Activated CD4-positive, alpha-beta T cell treated with anti-CD3 and anti-CD28 coated beads, Interleukin-2, amount 50 U/mL, for 1 hour (primary cell): ENCODE measurements at places on chromosomes 1 and 21.

- DNase-seq, result no peak
These were observed 2.1 kb downstream of the SLAMF8 start for GRCh38 chr1:159828581-159829272.

- no peak for DNase-seq
These were observed 16.6 kb downstream of the CDKN2C start for GRCh38 chr1:50986653-50987052.

- no peak for DNase-seq
These were observed 8.2 kb upstream of the HPCAL4 start for GRCh38 chr1:39699419-39699818.

- DNase-seq, result no peak
These were observed 6.1 kb downstream of the ZNF692 start for GRCh38 chr1:248852481-248853405.

DNA sequence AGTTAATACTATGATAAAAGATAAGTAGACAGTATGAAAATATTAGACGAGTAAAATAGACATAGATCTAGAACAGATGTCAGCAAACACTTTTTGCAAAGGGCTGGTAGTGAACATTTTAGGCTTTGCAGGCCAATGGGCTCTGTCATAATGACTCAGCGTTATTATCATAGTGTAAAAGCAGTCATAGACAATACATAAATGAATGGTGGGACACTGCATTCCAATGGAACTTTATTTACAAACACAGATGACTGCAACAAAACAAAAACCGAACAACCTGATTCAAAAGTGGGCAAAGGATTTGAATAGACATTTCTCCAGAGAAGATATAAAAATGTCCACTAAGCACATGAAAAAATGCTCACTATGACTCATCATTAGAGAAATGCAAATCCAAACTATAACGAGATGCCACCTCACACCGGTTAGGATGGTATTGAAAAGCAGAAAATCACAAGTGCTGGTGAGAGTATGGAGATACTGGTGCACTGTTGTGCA, 7.3 kb downstream of the GSTM5 start:
- no peak for DNase-seq

DNA sequence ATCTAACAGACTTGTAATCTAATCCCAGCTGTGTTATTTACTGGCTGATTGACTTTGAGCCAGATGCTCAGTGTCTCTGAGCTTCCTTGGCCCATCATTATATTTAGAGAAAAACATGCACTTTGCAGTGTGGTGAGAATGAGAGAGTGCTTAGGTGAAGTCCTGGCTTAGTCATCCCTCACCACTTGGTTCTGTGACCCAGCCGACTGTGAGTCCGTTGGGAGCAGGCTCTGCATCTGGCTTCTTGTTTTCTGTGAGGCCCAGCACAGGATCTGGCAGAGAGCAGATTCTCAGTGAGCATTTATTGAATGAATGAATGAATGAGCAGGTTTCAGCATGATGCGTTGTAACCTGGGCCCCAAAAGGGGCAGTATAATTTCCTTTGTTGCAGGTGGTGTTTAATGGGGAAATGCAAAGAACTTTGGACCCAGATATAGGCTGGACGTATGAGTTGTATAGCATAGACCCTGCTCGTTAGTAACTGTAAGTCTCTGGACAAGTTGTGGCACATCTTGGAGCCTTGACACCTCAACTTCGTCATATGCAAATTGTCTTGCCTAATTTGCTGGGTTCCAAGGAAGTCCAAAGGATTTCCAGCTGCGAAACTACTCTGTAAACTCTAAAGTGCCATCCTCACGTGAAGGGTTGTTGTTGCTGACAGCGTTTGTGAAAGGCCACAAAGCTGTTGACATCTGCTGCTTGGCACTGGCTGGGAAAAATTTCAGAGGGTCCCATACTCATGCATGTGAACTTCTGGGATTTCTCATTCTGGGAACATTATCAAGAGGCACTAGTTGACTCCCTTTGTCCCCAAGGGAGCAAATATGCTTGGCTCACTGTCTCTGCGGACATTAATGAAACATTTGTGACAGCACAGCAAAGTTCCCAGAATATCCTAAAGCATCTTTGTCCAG, 138.8 kb upstream of the USP24 start:
- DNase-seq, result no peak

DNA sequence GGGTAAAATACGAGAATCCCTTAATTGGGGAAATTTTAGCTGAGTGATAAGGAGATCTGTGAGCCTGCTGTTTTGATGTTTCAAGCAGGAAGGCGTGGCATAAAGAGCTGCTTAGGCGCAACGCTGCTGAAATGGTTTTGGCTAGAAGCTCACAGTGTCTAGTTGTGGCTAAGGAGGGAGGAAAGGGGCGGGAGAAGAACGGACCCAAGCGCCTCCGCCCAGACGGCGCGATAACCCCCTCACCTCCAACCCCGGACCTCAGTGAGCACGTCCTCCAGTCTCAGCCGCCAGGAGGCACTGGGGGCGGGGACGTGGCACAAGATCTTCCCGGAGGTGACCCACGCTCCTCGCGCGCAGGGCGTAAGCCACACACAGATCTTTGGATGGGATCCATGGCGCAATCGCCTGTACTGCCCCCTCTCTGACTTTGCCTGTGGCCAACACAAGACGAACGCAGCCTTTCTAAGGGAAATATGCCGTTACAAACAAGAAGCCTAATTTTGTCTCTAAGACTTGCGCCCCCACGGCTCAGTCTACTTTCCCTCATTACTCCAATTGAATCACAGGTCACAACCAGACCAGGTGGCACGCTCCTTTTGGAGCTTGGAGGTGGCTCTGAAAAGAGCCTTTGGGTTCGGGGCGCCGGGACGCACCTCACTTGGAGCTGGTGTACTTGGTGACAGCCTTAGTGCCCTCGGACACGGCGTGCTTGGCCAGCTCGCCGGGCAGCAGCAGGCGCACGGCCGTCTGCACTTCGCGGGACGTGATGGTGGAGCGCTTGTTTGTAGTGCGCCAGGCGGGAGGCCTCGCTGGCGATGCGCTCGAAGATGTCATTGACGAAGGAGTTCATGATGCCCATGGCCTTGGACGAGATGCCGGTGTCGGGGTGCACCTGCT, 23.4 kb upstream of the RNF187 start:
- DNase-seq, result peak; percentile 15

DNA sequence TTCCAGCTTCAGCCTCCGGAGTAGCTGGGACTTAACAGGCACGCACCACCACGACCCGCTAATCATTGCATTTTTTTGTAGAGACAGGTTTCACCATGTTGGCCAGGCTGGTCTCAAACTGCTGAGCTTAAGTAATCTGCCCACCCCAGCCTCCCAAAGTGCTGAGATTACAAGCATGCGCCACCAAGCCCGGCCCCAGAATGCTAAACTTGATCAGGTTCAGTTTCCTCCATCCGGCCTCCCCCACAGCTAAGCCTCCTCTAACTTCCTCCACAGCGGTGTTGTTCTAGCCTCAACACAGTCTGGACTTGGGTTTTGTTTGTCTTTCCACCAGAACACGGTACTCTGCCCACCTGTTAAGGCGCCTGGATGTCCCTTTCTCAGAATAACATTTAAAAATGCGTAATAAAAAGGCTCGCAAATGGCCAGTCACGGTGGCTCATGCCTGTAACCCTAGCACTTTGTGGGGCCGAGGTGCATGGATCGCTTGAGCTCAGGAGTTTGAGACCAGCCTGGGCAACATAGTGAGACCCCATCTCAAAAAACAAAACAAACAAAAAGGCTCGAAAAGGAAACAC, 2.4 kb downstream of the PARP1 start:
- no peak for DNase-seq

- DNase-seq, result no peak
These were observed 117.1 kb upstream of the SPAG17 start for GRCh38 chr1:118302145-118302544.

GRCh38 chr1:237528545-237528944, 362.2 kb downstream of the ZP4 start:
- no peak for DNase-seq

GRCh38 chr1:234706199-234706598, 96.2 kb upstream of the IRF2BP2 start:
- DNase-seq, result no peak

DNA sequence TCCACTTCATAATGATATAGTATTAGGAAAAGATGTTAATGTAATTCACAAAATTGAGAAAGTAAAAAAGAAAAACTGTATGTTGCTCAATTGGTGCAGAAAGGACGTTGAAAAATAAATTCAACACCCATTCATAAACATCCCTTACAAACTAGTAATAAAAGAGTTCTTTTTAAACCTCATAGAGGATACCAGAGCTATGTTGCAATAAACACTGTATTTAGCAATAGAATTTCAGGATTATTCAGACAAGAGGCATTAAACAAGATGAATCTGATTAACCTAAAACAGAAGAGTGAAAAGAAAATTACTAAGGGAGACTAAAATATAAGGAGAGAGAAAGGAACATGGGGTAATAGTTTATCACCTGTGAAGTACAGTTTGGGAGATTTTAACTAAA, 154.8 kb downstream of the NTPCR start:
- no peak for DNase-seq

GRCh38 chr1:67589519-67590233, 95.3 kb upstream of the GADD45A start:
- no peak for DNase-seq

GRCh38 chr1:203582568-203582967, 44.1 kb upstream of the ATP2B4 start:
- no peak for DNase-seq

GRCh38 chr1:229383961-229384360, 41.1 kb upstream of the CCSAP start:
- no peak for DNase-seq

DNA sequence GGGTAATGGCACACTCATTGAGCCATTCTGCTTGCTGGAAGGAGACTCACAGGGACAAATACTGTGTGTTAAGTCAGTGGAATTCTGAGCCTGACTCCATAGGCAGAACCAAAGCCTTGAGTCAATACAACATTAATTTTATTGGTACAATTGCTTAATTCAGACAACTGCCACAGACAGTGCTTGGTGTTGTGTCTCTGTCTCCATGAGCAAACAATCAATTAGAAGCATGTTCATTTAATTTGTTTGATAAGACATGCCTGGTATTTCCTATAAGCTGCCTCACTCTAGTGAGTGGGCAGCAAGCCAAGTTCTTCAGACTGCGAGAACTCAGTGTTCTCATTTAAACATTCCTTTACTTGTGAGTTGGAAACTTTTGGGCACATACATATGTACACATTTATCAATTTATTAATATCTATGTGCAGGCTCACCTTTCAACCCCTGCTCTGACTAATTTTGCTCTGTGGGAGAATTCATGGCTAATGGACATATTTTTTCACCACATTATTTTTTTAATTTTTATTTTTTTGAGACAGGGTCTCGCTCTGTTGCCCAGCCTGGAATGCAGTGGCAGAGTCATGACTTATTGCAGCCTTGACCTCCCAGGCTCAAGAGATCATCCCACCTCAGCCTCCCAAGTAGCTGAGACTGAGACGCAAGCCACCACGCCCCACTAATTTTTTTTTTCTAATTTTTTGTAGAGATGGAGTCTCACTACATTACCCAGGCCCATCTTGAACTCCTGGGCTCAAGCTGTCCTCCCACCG, 4.5 kb upstream of the SRSF10 start:
- no peak for DNase-seq

GRCh38 chr1:223780949-223781348, 64.8 kb downstream of the TP53BP2 start:
- DNase-seq, result no peak
